ENCODE measurements at places on chromosomes 13 and 19.

DNA sequence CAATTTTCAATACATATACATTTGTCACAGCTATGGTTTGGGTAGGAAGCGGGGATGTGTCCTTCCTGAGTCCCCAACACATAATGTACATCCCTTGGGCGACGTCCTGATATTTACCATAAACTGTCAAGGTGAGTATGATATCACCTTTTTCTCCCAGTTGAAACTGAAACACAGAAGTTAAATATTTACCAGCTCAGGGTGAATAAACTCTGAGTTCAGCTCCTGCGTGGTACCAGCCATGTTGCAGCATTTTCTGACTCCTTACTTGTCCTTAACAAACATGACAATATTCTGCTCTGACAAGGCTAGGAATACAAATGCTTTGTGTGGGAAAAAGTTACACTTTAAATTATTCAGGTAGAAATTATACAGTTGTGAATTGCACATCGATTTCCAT is 294.2 kb downstream of the TEX29 start:
- no peak for DNase-seq

DNA sequence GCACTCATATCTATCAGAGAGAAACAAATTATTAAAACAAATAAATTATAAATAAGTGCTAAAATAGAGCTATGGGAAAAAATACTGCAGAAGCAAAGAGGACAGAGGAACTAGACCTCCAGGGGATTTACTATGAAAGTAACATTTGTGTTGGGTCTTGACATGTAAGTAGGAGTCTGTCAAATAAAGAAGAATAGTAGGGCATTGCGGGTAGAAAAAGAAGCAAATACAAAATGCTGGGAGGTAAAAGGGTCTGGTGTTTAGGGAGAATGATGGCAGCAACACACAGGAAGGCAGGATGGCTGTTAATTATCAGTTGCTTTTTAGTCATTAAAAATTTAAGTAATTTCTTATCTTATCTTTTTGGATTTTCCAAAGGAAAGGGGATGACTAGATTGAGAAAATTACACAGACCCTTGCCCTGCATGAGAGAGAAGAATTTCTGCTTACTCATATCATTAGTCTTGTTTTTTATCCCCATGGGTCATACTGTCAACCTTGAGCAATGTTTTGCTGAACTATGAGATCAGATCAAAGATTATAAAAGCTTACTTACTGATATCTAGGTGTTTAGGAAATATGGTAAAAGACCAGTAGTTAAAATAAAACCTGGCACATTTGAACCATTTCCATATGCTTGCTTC is 472.7 kb downstream of the DIAPH3 start:
- DNase-seq: no peak

GRCh38 chr13:23851106-23851505 is 38.1 kb downstream of the MIPEP start:
- no peak for DNase-seq

GRCh38 chr19:13972368-13973155 is 20.3 kb downstream of the DCAF15 start:
- no peak for DNase-seq

GRCh38 chr13:95771905-95772304 is 95.0 kb downstream of the DNAJC3 start:
- DNase-seq: no peak
